Stimulated activated CD4-positive, alpha-beta T cell treated with anti-CD3 and anti-CD28 coated beads, Interleukin-4, amount 100 ng/mL, for 48 hours (primary cell): ENCODE measurements at places on chromosomes 12 and 14.

DNA sequence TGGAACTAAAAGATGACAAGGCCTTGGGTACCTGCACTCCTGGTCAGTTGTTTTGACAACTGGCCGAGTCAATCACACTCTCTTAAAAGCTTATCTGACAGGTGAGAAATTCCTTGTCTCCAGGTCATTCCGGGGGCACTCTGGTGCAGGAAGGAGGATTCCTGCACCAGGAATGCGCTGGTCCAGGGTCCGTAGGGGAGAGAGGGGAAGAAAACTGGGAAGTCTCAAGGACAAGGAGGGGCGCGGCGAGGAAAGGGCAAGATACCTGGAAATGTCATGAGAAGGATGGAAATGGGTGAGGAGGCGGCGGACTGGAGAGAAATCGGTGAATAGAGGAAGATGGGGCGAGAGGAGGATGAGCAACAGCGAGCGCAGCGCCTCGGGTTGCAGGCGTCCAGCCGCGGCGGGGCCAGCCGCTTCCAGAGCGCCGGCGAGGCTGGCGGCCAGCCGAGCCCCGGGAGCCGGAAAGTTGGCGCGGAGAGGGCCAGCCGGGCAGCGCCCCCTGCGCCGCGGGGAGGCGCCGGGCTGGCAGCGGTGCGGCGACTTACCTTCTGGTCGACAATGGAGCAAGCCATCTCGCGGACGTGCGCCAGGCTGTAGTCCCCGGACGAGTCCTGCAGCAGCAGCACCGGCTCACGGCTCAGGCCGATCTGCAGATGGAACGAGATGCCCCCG lies 809 bp downstream of the PRKD1 start:
- DNase-seq: no peak

DNA sequence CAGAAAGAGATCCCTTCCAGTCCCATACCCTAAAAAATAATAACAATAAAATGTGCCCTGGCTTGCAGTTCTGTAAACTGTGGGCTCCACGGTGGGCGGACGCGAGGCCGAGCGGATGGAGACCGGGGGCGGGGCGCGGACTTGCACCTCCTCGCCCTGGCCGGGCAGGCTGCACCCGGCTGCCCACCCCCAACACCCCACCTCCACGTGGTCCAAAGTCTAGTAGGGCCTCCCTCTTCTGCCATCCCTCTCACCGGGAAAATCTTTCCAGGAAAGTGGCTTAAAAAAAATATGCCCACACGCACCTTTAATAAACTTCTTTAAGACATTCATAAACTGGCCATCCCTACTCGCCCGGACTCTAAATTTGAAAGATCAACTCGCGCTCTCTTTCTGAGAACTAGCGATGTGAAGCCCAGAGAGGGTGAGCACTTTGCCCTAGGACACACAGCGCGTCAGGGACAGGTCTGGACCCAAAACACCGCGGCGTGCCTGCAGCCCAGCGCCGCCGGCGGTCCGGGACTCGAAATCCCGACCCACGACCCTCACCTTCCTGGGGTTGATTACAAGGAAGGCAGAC lies 1.9 kb upstream of the BCL11B start:
- DNase-seq: no peak

DNA sequence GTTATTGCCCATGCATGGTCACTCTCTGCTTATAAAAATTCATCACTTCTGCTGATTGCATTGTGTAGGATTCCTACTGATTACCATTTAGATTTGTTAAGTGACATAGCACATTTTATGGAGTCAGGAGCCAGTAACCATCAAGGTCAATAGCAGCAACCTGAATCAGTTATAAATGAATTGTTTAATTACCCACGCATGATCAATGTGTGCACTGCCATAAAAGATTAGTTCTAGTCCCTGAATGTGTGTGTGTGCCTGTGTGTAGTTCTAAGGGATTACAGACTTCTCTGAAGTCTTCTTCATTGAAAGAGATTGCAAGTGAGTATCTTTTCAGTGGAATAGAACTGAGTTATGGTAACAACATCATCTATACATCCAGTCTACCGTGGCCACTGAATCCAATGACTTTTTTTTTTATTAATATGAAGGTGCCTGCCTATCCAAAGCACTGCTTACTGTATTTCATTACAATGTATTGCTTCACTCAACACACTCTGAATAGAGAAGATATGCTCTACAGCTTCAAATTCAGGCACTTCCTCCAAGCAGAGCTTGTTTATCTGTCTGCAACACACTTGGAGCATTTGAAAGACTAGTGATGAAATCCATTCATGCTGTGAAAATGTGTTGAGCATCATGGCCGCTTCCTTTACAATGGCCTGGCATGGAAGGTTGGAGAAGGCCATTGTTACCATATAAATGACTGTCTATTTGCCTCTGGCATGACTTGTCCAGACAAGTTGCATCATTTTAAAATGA lies 381.7 kb downstream of the DIO2 start:
- DNase-seq: no peak

GRCh38 chr14:35390577-35391387 lies 13.8 kb downstream of the NFKBIA start:
- no peak for DNase-seq

GRCh38 chr12:645563-646071 lies 17.6 kb downstream of the NINJ2 start:
- no peak for DNase-seq

DNA sequence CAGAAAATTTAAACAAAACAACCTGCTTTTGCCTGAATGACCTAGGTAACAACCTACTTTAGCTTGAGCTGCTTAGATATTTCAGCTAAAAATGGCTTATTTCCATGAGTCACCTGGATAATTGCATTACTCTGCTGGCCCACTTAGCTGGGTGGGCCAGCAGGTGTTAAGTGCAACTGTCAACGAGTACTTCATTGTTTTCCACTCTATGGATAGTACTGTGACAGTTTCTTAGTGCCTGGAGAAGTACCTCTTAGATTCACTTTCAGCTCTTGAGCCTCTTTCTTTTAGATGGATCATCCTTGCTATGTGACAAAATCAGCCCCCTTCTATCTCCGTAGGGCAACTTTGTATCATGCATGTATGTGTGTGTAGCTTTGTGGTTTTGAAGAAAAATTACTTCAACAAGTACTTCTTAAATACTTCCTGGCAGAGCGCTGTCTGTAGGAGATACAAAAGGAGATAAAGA lies 368.2 kb upstream of the ATP2B1 start:
- no peak for DNase-seq

- DNase-seq: no peak
These were observed 107.9 kb downstream of the PRKCH start for GRCh38 chr14:61429316-61429715.

GRCh38 chr12:118102070-118102469 lies 1.7 kb downstream of the VSIG10 start:
- DNase-seq: no peak

GRCh38 chr14:64707661-64708060 lies 3.4 kb downstream of the PLEKHG3 start:
- DNase-seq: no peak

GRCh38 chr12:95637471-95638155 lies 86.3 kb upstream of the USP44 start:
- no peak for DNase-seq

DNA sequence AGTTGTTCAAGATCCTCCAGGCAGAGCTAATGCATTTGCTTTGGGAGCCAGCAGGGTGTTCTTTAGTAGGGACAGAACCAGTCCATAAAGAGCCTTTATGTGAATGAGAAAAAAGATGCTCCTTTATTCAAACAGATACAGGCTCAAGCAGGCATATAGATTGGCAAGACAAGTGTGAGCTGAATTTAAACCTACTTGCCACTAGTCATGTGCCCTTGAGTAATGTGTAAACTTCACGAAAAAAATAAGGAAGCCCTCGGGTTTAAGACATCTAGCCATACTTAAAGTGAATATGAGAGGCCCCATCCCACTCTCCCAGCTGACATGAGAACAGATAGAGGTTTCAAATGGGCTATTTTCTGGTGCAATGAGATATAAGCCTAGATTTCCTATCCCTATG lies 43.1 kb upstream of the STRAP start:
- no peak for DNase-seq
